ENCODE measurements at places on chromosomes 1 and 21. TPM values are rescaled to one million over a fixed set of nuclear protein-coding genes. Genes with fewer than 3 reads are reported as not detected.

Gene VWA1
- 37.0 TPM for total RNA-seq

Gene ERMAP
- 10.6 TPM for total RNA-seq

Gene CGN
- 5.3 TPM for total RNA-seq

- DNase-seq, result no peak
Observed at GRCh38 chr21:17828223-17828622, 9.1 kb upstream of the C21orf91 start.
